Activated CD8-positive, alpha-beta memory T cell treated with anti-CD3 and anti-CD28 coated beads for 24 hours (primary cell): ENCODE measurements at places on chromosomes 16 and 17.
A peak's percentile ranks its signal among the peaks of the same experiment; 100 is the strongest.

- no peak for DNase-seq
Measured at GRCh38 chr17:565521-565920, 149.1 kb downstream of the VPS53 start.

DNA sequence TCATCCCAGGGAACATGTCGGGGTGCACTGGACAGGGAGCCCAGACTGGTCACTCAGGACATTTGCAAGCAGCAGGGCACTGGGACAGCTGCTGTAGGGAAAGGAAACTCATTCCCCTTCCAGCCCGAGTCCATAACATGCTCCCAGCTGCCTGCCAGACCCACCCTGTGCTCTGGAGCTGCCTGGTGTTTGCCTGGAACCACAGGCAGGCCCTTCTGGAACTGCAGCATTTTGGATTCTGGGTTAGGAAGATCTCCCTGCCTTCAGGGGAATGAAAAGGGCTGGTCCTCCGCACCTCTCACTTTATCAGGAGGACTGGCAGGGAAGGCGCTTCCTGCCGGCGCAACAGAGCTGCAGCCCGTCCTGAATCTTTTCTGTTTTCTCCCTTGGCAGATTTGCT lies 41.2 kb downstream of the MEAK7 start:
- no peak for DNase-seq

DNA sequence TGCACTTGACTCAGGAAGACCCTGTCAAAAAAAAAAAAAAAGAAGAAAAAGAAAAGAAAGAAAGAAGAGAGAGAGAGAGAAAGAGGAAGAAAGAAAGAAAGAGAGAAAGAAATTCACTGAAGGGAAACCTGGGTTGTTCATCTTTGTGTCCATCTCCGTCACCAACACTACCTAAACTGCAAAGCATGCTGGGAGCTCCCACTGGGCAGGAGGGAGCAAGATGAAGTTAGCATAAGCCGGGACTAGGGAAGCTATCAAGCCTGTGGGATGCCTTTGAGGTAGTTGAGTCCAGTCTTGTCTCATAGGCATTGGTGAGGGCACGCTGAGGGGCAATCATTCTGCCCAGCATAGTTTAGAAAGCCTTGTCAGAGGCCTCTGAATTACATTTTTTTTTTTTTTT lies 7.6 kb upstream of the CBFB start:
- peak; percentile 19 for DNase-seq

DNA sequence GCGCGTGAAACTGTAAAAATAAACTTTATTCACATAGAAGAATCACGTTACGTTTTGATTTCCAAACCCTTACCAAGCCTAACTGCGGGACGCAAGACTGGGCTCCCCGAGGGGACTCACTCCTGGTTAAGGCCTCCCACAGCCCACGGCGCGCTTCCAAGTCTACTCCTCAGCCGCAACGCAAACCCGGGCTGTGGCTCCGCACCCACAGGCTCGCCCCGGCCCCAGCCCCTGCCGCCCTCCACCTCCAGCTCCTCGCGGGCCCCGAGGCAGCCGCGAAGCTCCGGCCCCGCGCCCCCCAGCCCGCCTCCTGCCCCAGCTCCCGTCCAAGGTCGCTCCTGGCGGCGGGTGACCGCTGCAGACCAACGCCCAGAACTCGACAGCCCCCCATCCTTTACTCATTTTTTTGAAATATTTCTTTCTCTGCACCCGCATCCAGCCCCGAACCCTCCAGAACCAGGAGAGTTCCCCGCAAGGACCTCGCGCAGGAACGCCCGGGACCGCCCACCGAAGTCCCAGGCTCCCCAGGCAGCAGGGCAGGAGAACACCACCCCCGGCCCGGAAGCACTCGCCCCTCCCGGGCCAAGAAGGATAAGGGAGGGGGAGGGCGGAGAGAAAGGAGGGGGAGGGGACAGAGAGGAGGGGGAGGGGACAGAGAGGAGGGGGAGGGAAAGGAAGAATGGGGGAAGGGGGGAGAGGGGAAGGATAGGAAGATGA lies 912 bp downstream of the USP22 start:
- DNase-seq = peak; percentile 84

DNA sequence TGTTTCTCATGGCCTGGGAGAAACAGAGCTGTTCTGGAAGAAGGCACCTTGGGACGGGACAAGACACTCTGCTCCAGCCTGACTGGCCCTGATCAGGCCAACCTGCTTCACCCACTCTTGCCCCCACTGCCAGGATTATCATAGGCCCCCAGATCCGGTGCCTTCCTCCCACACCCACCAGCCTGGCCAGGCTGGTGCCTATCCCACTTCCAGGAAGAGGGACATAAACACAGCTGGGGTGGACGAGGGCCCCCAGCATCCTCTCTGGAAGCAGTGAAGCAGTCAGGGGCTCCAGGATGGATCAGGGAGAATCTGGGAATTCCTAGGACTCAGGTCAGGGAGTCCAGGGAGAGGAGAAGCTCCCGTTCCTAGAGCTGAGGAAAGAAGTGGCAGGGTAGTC lies 16.9 kb upstream of the ITGA3 start:
- no peak for DNase-seq

- DNase-seq = no peak
Measured at GRCh38 chr16:11797957-11798299, 870 bp upstream of the ZC3H7A start.
